COR-L47 (cell line): ENCODE measurements at places on chromosomes 11 and 22.

DNA sequence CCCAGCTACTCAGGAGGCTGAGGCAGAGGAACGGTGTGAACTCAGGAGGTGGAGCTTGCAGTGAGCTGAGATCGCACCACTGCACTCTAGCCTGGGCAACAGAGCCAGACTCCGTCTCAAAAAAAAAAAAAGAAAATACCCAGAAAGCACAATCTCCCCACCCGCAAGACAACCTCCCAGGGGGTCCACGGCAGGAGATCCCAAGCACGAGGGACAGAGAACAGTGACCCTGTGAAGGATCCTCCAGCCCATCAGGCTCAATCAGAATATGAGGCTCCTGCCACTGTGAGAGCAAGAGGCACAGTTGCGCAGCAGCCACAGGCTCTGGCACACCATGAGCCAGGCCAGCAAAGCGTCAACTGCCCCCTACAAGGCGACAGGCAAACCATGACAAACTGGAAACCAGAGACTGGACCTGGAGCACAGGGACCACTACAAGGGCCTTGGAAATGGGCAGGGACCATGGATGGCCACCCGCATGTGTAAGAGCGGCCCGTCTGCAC is 164.8 kb upstream of the GRK3 start:
- no peak for DNase-seq

- no peak for DNase-seq
These were observed 708.9 kb upstream of the CCDC179 start for GRCh38 chr11:23569134-23569533.

GRCh38 chr11:133081020-133081419 is 451.3 kb downstream of the OPCML start:
- DNase-seq = no peak

DNA sequence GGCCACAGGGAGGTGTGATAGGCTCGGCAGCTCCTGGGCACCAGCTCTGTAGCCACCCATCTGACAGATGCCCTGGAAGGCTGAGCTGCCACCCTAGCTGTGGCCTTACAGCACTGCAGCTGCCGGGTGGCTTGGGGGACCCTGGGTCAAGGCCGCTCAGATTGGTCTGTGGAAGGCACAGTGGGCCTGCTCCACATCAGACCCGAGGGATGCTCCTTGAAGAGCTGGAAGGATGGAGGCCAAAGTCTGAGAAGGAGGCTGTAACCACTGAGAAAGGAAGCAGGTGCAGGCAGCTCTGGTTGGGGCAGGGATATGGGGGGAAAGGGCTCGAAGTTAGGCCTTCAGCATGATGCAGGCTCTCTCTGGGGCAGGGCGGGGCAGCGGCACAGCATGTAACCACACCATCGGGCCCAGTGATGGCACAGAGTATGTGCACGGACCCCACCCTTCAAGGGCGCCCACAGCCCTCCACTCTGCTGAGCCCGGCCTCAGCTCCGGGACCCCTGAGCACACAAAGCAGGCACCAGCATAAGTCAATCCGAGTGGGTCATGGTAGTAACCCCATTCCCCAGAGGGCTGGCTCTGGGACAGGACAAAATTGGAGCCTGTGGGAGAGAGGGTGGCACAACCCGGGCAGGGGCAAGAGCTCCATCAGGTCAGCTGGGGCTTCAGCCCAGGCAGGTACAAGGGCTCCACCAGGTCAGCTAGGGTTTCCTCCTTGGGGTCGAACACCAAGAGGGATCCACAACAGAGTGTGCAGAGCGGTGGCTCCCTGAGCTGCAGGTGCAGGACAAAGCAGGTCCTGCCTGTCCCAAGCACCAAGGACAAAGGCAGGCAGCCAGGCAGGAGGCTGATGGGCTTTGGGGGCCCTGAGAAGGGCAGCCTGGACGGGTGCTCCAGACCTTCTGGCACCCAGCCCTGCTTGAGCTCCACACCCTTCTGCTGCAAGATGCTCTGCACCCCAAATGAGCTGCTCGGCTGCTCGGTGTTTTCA is 1511.1 kb downstream of the BRD1 start:
- DNase-seq = no peak

GRCh38 chr22:28773461-28773867 is 969 bp downstream of the CCDC117 start:
- no peak for DNase-seq

DNA sequence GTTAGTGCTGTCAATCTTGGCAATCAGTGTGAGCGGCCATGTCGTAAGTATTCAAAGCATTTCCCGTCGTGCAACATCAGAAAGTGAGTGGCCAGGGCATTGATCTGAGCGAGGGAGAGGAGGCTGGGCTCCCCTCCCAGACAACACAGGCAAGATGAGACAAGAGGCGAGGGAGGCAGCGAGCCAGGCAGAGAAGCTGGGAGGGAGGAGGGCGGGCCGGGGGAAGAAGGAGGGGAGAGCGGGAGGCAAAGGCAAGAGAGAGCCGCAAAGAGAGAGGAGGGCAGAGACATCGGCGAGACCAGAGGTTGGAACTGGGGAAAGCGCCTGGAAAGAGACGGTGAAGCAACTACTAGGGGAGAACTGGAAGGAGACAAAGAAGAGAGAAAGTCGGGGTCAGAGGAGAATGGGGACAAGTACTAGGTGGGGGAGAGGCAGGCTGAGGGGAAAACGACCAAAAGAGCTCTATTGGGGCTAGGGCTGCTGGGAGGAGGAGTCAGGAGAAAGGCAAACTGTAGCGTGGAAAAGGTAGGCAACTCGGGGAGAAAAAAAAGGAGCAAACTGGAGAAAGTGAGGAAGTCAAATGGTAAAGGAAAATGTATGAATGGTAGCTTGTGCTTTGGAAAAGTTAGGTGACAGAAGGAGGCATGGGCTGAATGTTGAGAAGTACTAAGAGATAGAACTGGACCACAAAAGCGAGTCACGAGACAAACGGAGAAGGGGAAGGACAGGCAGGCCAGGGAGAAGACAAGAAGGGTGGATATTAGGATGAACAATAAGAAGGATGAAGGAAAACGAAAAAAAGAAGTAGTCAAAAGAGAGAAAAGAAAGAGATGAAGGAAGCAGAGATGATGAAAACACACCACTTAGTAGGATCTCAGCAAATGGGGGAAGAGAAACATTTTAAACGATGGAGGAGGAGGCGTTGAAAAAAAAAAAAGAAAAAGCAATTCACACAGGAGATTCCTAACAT is 130.5 kb upstream of the C11orf58 start:
- DNase-seq = no peak

DNA sequence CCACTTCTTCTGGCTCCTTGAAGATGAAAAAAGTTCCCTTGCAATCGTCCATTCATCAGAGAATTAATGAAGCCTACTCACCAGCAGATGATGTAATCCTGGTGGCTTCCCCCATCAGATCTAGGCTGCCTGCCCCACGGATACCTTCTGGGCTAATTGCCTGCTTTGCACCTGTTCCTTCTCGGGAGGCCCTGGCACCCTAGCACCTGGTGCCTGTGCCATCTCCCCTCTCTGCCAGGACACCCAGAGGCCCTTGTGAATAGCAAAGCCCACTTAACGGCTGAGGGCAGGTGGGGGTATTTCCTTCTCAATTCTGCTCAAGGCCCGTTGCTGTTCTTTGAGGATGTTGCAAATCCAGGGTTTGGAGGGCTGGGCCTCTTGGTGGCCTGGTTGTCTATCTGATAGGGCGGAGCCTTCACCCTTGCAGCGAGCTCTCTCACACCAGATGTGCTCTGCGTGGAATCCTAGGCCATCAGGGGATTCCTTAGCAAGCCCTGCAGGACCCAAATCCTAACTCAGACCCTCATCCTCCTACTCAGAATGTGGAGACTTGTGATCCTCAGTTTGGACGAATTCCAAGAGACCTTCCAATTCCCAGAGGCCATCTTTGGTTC is at the start of gene LMO2:
TSS of gene LMO2 (minus strand) at position 363 of the 614 bp plus-strand sequence. CDS start 22,360 bp downstream, outside the sequence.
- DNase-seq = peak; percentile 88

DNA sequence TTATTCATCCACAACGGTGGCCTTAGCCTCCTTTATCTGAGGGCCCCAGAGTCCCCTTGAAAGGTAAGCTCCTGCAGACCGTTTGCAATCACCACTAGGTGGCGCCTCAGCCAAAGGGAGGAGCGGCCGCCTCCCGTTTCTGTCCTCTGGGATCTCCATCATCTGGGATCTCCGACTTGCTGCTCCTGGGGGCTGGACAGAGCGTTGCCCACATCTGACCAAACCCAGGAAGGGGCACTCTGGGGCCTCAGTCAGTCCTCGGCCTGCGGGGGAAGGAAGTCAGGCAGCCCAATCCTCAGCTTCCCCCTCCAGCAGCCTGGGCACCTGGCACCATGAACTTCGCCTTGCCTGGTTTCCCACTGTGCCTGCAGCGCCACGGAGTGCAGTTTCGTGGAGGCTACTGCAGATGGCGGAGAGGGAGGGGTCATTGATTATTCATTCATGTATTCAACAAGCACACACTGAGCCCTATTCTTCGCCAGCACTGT is 23.5 kb downstream of the TP53I11 start:
- peak; percentile 73 for DNase-seq
